T-helper 9 cell (primary cell): ENCODE measurements at places on chromosomes 16 and 17.

DNA sequence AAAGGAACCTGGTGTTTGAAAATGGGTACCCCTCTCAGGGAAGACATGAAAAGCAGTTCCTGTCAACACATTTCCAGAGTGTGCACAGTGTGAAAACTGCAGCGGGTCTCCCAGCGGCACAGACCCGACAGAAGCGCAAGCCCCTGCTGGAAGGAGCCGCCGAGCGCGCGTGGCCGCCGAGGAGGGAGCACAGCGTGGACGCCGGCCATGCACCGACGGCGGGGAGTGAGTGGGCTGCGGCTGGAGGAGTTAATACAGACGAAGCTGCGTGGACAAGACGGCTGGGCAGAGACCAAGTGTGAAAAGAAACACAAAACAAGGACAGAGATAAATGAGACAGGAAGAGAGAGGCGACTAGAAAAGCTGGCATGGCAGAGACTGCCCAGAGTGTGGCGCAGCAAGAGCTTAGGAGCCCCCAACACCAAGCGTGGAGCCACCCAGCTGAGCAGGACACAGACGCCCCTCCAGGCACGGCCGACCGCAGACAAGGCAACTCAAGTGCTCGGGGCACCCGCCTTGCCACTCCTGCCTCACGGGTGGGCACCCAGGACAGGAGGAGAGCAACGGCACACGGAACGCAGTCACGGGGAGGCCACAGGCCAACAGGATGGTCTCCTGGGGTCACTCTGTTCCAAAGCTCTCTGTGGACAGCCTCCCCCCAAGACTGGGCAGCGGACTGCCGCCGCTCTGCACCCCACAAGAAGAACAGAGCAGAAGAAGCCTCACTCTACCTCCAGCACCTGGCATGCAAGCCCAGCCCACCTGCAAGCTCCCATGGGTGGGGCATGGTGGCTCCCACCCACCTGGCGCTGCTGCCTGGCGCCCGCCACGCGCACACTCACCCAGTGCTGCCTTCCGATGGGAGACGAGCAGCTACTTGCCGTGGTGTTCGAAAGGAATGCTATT is 16.5 kb downstream of the SLC16A3 start:
- no peak for DNase-seq

DNA sequence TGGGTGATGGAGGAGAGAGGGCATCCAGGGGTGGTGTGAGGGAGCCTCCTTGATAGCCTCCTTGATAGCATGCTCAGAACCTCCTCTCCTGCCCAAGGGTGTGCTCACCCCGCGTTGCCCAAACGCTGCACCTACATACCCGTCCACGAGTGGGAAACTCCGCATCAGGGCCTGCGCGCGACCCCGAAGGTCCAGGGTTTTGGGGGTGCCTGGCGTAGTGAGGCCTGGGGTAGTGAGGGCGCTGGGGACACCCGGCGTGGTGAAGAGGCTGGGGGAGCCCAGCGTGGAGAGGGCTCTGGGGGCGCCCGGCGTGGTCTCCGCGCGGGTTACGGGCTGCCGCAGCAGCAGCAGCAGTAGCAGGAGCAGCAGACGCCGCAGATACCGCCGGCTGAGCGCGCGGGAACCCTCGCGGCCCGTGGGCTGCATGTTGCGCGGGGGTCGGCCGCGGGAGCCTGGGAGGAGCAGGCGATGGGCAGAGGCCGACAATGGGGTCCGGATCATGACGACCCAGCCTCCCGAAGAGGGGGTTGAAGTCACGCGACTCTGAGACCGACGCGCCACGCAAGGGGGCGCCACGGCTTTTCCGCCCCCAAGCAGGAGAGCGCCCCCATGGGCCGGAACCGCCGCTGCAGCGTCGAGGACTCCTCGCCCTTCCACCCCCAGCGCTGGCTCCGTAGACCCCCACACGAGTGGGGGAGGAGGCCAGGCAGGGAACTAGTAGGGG is at the start of gene DPEP3:
DPEP3 (minus strand) TSS at position 545 of the 724 bp plus-strand sequence; CDS start at position 426, 119 bp downstream.
- DNase-seq, result no peak

GRCh38 chr17:73510981-73511718 is 133.1 kb downstream of the SDK2 start:
- no peak for DNase-seq

DNA sequence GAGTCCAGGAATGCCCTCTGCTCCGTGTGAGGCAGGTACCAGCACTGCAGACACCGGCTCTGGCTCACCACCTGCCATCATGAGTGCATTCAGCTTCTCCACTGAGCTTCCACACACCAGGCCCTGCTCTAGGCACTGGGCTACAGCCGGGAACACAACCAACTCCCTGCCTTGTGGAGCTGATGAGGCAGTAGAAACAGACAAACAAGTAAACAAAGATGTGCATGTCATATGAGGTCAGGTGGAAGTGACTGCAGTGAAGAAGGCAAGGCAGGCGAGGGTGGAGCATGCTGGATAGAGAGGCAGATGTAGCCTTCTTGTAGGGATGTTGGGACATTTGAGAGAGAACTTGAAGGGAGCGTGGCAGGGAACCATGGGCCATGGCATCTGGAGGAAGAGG is 5.0 kb downstream of the NLRC5 start:
- no peak for DNase-seq

- DNase-seq, result no peak
These were observed 24.9 kb downstream of the LRRC75A start for GRCh38 chr17:16467044-16467443.

DNA sequence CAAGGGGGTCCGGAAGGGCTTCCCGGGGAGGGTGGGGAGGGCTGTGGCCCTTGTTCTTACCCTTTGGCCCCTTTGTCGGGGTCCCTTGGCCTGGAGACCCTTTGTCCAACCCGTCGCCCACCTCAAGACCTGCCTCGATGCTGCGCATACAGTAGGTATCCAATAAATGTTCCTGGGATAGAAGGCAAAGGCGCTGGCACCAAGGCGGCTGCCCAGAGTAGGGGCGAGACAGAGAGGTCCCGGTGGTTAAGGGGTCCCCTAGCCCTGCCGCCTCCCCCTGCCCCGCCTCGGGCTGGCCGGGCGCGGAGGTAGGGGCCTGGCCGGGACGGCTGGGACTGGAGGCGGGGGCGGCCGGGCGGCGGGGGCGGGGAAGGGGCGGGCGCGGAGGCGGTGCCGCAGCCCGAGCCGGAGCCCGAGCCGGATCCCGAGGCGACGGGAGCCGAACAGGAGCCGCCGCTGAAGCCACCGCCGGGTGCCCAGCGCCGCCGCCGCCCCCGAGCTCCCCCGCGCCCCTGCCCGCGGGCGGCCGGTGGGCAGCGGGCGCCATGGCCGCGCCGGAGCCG is at the start of gene NHERF2:
NHERF2 (plus strand) TSS at position 442 of the 563 bp plus-strand sequence; CDS start at position 546, 104 bp downstream.
- peak; percentile 38 for DNase-seq

- DNase-seq, result no peak
These were observed 13.0 kb downstream of the KATNB1 start for GRCh38 chr16:57748596-57748995.

DNA sequence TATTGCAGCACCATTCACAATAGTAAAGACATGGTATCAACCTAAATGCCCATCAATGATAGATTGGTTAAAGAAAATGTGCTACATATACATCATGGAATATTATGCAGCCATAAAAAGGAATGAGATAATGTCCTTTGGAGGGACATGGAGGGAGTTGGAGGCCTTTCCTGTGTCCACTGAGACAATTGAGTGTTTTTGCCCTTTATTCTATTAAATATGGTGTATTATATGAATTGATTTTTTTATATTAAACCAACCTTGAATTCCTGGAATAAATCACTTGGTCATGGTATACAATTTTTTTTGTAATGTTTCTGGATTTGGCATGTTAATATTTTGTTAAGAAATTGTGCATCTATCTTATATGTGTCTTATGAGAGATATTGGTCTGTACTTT is 9.0 kb upstream of the CCR7 start:
- DNase-seq, result no peak

DNA sequence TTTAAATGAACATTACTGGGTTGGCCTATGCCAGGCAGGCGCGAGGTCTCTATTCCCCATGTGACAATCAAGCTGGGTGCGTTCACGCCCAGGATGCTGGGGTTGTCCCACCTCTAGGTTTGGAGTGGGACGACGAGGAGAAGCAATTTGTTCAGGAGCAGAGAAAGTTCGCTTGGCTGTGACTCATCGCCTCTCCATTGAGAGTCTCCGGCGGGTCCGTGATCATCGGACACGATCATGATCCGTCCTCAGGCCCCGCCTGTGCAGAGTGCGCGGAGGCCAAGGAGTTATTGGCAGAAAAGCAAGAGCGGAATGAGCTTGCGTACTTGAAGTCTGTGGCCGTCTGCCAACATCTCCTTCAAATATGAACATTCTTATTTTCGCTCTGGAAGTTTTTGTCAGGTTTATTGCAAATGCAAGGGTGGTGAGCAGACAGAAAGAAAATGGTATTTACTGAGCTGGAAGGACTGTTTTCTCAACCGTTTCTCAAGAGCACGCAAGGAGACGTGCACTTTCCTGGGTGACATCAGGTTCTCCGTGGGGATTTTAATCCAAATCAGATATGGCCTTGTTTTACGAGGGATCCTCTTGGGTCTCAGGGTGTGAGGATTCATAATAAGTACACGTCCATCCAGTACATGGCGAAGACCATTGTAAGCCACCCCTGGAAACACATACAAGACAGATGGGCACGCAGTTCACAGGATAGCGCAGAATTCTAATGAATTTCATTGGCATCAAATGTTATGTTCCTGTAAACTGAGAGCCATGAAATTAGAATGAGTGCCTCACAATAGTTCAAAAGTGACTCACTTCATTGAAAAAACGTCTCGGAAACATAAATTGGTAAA is 70.1 kb upstream of the CREBBP start:
- DNase-seq, result no peak

- DNase-seq, result no peak
These were observed 358.1 kb downstream of the KCNJ2 start for GRCh38 chr17:70527364-70527888.

- DNase-seq, result no peak
These were observed 20.3 kb downstream of the HASPIN start for GRCh38 chr17:3744014-3744413.

DNA sequence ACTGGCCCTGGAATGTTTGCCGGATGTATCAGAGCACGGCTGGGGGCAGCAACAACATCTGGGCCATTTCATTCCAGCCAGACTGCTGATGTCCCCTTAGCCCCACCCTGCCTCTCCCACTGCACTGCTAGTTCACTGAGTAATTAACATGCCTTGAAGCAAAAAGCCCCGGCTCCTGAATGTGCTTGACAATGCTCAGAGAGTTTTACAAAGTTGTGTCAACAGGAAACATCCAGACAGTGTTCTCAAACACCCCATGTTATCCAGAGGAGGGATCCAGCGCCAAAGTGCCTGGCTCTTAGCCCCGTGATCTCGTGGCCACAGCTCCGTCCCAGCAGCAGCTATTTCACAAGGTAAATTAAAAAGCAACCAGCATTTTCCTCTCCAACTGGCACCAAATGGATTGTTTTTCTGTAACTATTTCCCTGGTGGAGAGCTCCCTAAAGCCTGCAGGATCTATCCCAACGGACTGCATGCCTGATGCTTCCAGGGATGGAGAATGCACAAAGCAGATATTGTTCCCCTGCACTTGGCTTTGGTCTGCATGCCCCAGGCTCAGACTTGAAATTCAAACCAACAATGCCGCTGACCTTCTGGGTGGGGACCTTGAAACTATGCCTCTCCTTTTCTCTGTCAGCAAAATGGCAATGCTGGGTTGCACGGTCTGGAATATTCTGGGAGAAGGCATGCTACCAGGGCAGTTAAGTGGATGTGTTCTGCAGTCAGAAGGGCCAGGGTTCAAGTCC is 115.6 kb upstream of the CDH5 start:
- no peak for DNase-seq

GRCh38 chr16:64144617-64145016 is 977.2 kb downstream of the CDH11 start:
- DNase-seq, result no peak

GRCh38 chr17:40363111-40363827 is 1.3 kb downstream of the GJD3 start:
- no peak for DNase-seq

DNA sequence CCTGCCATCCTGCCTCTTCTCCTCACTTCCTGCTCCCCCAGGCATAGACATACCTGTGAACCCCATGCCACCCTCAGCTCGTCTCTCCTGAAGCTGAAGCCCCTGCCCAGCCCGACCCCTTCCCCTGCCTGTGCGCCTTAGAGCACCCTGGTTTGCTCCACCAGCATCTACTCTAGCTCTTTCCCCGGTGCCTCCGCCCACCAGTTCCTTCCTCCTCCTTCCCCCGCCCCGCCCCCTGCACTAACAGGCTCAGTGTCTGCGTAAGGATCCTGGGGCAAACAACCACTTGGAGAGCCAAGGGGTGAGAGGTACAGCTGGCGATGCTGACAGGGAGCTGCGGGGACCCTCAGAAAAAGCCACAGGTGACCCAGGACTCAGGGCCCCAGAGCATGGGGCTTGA is 1.9 kb downstream of the GPR142 start:
- peak; percentile 50 for DNase-seq

- no peak for DNase-seq
These were observed 3.7 kb upstream of the CBX8 start for GRCh38 chr17:79800325-79801155.

DNA sequence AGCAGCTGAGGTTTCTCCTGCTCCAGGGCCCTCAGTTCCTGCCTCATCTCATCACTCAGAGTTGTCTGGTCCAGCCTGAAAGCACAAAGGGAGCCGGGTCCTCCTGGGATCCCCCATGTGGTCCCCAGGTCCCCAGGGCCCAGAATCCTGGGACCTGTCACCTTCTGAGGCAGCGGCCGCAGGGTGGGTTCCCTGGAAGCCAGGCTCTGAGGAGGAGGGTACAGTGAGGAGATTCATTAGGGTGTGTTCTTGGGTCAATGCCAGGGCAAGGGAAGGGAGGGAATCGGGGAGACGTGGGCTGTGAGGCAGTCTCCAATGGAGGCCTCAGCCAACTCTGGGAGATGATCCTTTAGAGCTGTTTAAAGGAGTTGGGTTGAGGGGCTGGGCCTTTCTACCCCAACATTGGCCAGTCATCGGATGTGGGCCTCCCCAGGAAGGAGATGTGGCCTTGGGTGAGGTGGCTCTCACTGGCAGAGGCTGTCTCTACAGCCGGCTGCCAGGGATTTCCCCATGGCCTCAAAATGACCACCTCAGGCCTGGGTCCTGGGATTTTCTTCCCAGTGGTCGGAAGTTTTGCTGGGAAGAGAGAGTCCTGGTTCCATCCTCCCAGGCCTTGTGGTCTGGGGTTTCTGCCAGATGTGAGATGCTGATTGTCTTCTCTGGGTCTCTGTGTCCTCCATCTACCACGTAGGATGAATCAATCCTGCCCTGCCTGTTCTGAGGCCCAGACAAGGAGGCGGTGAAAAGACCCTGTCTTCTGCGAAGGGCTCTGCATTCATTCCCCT is 47.3 kb downstream of the NLRP1 start:
- DNase-seq, result no peak

- DNase-seq, result no peak
These were observed 27.6 kb downstream of the C16orf87 start for GRCh38 chr16:46803373-46803772.

DNA sequence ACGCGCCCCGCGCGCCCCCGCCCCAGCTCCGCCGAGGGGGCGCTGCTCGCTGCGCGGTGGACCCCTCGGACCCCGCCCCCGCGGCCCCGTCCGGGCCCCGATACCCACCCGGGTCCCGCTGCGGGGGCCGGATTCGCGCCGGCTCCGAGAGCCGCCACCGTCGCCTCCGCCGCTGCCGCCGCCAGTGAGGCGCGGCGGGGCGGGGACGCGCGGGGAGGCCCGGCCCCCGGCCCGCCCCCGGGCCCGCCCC is at the start of gene TBC1D16:
TBC1D16 (minus strand) TSS at position 186 of the 250 bp plus-strand sequence. CDS start 22,325 bp downstream, outside the sequence.
- DNase-seq, result no peak
